ENCODE measurements at places on chromosomes 1 and 21.
A peak's percentile ranks its signal among the peaks of the same experiment; 100 is the strongest.

GRCh38 chr1:29272147-29272907 lies 36.0 kb downstream of the PTPRU start:
- no peak for DNase-seq

DNA sequence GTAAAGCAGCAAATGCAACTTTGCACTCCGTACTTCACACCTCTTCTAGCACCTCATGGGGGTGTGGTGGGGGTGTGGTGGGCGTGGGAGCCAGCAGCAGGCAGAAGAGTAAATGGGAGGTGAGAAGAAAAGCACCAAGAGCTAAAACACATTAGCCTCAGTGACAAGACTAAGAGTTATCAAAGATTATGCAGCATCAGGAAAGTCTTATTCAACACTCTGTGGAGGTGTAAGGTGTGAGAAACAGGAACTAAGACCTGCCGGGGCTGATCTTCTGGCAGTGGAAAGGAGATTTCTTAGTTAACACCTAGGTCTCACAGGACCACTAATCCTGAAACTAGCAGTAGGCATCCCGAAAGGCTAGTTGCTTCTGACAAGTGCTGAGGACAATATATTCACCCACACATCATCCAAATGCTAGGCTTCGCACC lies 9.9 kb downstream of the TGFBR3 start:
- no peak for DNase-seq

DNA sequence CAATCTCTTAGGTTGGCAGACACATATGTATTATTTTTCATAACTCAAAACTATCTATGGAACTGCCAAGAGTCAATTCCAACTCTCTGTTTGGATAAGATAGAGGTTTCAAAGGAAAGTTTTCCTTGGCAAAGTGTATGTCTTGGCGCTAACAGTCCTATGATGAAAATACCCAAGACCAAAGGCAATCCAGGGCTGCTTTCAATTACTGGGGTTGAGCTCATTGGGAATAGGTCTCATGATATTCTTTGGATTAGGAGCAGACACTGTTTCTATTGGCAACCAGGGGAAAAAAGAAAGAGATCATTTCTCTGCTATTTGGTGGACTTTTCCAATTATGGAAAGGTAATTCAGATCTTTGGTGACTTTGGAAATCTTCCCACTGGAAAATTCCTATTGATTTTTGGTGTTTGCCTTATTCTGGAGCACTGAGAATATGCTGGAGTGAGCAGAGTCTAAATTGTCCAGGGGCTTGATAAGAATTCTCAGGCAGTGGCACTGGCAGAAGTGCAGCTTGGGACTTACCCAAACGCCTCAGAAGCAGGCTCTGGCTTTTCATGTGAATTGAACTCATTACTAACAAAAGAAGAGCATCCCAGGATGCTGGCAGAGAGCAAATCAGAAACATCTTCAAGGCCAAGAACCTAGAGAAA lies 20.4 kb upstream of the PLXNA2 start:
- DNase-seq, result no peak

DNA sequence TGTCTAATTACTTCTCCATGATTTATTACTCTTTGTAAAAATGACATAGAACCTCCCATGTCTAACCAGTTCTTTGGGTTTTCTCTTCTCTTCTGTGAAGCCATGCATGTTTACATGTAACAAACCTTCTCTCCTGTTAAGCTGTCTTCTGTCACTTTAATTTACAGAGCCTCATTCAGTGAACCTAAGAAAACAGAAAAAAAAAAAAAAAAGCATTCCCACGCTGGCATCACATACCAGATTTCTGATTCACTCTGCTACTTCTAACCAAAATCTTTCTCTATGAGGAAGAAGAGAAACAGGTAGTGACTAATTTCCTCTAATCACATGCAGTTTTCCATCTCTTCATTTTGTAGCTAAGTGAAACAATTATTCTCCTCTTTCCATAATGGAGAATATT lies 141.4 kb upstream of the CXADR start:
- peak; percentile 34 for DNase-seq

GRCh38 chr1:228088586-228089498 lies 6.3 kb downstream of the ARF1 start:
- DNase-seq, result no peak

GRCh38 chr1:31572323-31573104 lies 3.8 kb upstream of the TINAGL1 start:
- DNase-seq, result no peak

- no peak for DNase-seq
Measured at GRCh38 chr1:67983867-67984266, 66.6 kb downstream of the DIRAS3 start.

GRCh38 chr1:94553323-94553730 lies 11.8 kb upstream of the F3 start:
- peak; percentile 62 for DNase-seq

DNA sequence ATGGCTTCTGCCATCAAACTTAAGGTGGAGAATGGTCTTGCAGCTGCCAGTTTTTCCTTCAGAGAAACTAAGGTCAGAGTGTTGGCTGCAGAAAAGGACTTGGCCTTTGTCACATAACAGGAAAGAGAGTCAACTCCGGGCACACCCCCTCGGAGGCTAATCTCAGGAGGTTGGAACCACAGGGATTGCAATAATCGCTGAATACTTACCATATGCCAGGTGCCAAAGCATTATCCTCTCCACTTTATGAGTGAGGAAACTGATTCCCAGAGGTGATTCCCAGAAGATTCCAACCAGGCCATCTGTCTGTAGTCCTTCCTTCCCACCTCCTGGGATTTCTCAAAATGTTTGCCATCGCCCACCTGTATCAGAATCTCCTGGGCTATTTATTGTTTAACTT lies 54.0 kb downstream of the LACTBL1 start:
- no peak for DNase-seq

- DNase-seq, result no peak
Measured at GRCh38 chr1:165426745-165427144, 18.2 kb downstream of the RXRG start.

DNA sequence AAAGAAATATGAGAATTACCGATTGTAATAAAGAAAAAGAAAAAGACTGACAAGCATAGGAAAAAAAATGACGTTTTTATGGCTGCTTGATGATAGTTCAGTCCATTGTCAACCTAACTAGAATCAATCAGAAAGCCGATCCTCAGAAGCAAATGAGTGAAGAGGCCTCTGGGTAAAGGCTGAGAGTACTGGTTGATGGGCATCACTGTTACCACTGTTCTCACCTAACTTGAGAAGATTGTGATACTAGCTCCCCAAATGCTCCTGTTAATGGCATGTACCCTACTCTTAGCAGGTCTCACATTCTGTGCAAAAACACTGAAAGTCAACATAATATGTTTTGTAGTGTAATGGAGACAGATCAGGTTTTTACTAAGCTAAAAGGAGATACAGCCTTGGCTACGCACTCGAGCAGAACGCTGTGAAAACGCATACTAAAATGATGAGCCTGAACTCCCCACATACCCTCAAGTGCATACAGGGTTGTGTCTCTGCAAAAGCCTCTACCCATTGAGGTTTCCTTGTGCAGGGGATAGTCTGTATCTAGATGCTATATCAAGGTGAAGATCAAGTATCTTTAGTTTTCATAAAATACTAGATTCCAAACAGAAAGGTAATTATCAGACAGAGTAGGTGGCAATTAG lies 554.6 kb downstream of the SMYD3 start:
- no peak for DNase-seq

DNA sequence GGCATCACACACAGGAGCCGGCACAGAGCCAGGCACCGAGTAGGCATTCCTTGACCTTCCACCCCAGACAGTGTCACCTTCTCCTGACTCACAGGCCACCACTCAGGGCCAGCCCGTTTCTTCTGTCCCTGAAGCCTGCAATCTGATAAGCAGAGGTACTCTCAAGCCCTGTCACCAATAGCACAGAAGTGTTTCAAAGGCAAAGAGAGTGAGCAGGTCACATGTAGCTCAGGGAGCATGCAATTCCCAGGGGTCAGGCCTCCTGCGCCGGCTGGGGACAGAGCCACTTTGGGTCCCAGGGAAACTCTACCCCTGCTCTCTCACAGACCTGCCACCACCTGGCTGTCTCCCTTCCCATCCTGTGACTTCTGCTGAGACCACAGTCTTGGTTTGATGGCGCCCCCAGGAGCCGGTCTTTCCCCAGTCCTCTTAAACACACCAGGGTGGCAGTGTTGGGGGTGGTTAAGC lies 13.2 kb downstream of the CAPN9 start:
- DNase-seq, result no peak

DNA sequence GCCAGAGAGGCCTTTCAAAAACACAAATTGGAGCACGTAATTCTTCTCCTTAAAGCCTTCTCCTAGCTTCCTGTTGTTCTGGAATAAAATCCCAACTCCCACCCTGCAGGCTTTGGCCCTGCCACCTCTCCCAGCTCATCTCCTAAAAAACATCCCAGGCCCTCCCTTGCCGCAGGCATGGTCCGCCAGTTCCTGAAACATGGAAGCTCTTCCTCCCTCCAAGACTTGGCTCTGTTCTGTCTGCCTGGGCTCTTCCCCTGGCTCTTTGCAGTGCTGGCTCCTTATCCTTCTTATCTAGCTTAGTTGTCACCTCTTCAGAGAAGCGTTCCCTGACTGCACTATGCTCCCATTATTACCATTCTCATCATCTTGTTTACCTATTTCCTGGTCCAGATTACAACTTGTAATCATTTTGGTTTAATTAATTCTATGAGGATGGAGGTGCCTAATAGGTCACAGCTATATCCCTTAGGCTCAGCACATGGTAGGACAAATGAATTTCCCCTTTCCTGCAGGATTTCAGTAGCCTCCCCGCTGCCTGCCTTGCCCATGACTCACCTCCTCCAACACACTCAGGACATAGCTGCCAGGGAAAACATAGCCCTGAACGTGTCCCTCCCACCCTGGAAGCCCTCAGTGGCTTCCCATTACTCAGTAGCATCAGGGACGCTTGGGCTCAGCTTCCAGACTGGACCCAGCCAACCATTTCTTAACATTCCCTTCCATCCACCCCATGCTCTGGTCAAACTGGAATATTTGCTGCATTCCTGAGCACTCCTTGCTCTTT lies 15.7 kb upstream of the IGSF21 start:
- peak; percentile 26 for DNase-seq

- DNase-seq, result no peak
Measured at GRCh38 chr1:173353350-173353749, 123.8 kb upstream of the PRDX6 start.

GRCh38 chr21:36987845-36988244 lies 18.7 kb upstream of the RIPPLY3 start:
- no peak for DNase-seq
